ENCODE measurements at places on chromosomes 16 and 17. TPM values are rescaled to one million over a fixed set of nuclear protein-coding genes. Genes with fewer than 3 reads are reported as not detected.

Gene ITGAL
- 16.7 TPM for total RNA-seq

Gene PTX4
- total RNA-seq: 0.14 TPM

Gene SLFN14
- not detected for total RNA-seq

Gene TBC1D3
- total RNA-seq: not detected

Gene KRTAP9-4
- total RNA-seq: not detected

Gene CCL5
- total RNA-seq: 14.9 TPM

Gene IRX6
- 0.17 TPM for total RNA-seq

Gene TMEM235
- not detected for total RNA-seq

Gene TP53TG3F
- not detected for total RNA-seq

Gene GLP2R
- total RNA-seq: 23.5 TPM

- no peak for DNase-seq
Measured at GRCh38 chr17:4182043-4182442, 39.0 kb downstream of the CYB5D2 start.

DNA sequence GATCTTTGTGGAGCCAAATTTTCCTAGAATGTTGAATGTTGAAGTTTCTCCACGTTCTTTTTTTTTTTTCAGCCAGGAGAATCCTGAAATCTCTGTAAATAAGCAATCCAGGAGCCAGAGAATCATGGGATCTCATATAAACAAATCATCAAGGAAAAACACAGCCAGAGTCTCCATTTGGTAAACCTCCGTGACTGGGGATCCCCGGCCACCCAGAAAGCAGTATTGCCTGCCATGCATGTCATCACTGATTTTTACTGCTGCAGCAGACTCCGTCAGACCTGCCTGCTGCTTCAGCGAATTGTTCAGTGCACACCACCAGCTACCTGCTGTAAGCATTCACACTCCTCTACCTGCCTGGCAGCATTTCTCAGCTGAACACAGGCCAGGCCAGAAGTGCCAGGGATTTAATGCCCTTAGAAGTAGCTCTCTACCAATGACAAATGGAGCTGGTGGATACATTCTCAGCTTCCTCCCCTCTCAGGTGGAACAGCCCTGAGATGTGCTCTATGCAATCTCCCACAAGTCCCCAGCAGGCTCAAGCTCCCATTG, 158.6 kb downstream of the CYLD start:
- no peak for DNase-seq

DNA sequence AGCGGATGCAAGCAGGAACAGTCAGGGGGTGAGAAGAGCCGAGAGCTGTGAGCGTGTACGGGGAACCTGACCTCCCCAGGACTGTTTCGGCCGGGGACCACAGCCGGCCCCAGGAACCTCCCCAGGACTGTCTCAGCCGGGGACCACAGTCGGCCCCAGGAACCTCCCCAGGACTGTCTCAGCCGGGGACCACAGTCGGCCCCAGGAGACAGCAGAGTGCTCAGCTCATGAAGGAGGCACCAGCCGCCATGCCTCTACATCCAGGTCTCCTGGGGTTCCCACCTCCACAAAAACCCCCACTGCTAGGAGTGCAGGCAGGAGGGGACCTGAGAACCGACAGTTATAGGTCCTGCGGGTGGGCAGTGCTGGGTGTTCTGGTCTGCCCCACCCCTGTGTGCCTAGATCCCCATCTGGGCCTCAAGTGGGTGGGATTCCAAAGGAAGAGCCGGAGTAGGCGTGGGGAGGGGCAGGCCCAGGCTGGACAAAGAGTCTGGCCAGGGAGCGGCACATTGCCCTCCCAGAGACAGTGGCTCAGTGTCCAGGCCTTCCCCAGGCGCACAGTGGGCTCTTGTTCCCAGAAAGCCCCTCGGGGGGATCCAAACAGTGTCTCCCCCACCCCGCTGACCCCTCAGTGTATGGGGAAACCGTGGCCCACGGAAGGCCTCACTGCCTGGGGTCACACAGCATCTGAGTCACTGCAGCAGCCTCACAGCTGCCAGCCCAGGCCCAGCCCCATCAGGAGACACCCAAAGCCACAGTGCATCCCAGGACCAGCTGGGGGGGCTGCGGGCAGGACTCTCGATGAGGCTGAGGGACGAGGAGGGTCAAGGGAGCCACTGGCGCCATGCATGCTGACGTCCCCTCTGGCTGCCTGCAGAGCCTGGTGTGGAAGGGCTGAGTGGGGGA, 4.3 kb downstream of the RHBDF1 start:
- no peak for DNase-seq

GRCh38 chr16:2874912-2875362, 8.1 kb upstream of the FLYWCH2 start:
- peak; percentile 79 for DNase-seq

DNA sequence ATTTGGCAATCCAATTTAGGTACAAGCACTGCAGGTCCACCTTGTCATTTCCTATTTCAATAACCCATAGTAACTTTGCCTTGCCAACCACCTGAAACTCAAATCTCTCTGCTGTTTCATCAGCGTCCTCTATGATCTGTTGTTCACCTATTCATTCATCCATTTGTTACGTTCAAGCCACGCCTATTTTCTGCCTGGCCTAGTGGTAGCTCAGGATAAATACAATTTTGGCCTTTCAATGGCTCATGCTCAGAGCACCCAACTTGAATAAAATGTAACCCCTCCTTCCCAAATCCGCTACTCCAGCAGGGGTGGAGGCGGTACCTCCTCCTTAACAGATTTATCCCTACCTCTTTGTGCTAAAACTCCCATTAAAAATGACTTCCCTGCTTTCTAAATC, 3.6 kb upstream of the FBXO47 start:
- no peak for DNase-seq

GRCh38 chr16:61987474-61988012, 48.7 kb downstream of the CDH8 start:
- DNase-seq: no peak

DNA sequence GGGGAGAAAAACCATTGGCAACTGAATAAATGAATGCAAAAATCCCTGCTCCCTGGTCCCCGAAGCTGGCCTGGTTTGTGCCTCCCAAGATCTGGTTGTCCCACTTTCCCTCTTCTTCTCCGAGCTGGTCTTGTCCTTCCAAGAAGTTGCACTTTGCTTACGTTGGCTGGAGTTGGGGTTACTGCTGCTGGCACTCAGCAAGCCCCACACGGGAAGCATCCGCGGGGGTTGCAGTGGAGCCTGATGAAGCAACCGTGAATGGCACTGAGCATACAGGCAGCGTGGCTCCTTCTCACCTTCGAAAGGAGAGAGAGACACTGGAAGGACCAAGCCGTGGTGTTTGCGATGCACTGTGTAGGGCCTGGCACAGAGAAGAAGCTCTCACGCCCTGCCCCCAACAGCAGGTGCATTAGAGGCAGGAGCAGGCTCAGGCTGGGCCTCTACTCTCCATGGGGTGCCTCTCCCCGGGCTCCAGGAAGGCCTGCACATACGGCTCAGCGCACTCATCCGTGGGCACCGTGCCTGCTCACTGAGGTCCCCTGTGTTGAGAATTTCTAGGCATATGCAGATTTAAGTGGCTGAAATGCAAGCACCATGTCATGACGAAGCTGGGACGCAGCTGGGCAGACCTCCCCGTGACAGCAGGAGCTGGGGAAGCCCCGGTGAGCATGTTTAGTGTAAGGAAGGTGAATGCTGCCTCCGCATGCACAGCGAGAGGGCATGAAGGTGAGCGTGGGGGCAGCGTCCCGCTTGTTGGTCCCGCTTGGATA, 12.1 kb downstream of the CA5A start:
- no peak for DNase-seq

DNA sequence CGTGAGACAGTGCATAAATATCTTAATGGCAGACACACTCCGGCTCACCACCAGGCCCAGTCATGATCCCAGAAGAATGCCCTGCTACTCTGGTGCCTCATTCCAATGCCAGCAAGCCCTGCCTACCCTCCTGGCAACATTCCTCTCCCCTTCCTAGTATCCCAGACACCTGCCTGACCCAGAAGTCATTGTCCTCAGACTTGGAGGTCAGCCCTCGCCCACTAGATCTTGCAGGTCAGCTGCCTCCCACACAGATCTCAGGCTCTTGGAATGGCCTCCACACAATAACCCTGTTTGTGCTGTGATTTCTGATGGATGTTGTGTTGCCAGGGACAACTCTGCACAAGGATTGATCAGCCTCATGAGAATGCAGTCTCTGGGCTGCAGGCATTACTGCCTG, 1.8 kb upstream of the TEX2 start:
- no peak for DNase-seq

Measured in mucosa of gallbladder (tissue), 1 donor.